ENCODE measurements at places on chromosomes 2 and 18. TPM values are rescaled to one million over a fixed set of nuclear protein-coding genes. Genes with fewer than 3 reads are reported as not detected.

GRCh38 chr2:157876786-157877138 lies 632 bp upstream of the ACVR1 start:
- DNase-seq: no peak

GRCh38 chr2:124136110-124136509 lies 111.0 kb downstream of the CNTNAP5 start:
- no peak for DNase-seq

Gene MAP3K19
- not detected for total RNA-seq

- no peak for DNase-seq
These were observed 25.9 kb downstream of the HS1BP3 start for GRCh38 chr2:20624884-20625485.

Gene MC5R
- not detected for total RNA-seq

Measured in fibroblast of lung (primary cell).